ENCODE measurements at places on chromosomes 5 and 9.

DNA sequence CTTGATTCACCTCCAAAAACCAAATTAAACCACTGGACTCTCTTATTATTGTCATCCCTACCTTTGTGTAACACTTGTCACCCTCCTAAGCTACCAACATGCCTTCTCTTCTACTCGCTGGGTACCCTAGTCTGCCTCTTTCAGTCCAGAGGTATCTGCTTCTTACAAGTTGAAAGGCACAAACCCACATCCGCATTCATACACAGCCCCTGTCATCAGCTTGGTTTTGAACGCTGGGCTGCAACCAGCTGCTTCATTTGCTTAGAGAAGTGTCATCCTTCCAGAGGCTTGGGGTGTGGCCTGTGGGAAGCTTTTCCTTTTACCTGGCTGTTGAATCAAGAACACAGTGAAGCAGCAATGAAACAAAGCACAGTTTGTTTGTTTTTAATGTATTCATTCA is 138.8 kb upstream of the WWC1 start:
- no peak for DNase-seq

- no peak for DNase-seq
Measured at GRCh38 chr5:177611446-177612214, 11.7 kb downstream of the B4GALT7 start.

DNA sequence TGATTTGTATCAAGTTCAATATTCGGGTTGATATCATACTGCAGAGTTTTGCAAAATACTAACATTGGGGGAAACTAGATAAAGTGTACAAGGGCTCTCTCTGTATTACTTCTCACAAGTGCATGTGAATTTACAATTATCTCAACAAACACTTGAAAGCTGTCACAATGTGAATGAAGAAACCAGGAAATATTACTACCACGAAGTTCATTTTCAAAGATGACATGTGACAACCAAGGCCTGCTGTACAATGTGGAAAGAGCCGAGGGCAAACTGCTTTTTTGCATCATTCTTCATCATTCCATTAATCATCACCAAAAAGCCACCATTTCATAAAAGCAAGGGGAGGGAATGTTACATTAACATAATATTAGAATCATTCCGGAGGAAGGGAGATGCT is 310.0 kb downstream of the GLIS3 start:
- no peak for DNase-seq

GRCh38 chr5:133284306-133284705 is 232.5 kb downstream of the HSPA4 start:
- DNase-seq: no peak

GRCh38 chr9:110911659-110912418 is 126.4 kb downstream of the LPAR1 start:
- DNase-seq: no peak

DNA sequence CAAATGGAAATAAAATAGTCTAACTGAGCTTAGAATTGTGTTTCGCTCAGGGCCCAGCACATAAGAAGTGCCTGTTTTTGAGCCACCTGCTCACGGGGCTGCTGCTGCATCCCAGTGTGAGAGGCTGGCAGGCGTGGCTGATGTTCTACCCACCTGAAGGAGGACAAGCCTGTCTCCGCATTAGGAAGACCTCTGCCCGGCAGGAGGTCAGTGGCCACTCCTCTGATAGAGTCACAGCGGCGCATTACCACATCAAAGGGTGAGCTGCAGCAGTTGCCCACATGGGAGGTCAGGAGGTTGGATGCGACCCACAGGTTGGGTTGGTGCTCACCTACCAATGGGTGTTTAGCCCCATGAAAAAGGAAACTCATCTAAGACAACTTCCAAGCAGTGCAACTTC is 3.7 kb upstream of the SLC6A7 start:
- DNase-seq: no peak

GRCh38 chr5:7325975-7326913 is 69.7 kb upstream of the ADCY2 start:
- DNase-seq: no peak

DNA sequence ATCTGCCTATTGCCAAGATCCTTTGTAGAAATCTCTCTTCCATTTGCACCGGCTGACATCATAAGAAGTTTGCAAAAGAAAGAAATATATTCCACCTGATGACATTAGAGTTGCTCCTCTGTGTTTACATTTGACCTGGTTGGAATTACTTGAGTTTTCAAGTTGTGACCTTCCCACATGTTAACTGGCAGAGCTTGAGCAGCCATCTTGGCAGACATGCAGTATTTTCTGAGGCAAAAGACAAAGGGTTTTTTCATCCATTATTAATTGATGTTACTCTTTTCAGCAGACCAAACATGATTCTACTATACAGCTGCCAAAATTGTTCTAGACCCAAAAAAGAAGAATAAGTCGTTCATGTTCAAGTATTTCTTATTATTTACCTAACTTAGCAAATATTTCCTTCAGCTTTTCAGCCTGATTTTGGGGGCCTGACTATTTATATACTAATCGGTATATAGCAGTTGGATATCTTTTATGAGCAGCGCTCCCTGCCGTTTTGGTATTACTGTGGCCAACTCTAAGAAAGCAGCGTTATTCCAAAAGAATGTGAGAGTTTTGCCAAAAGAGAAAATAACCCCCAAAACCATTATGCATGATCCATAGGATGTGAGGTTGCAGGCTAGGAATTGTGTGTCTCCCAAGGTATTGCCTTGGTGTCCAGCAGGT is 212.9 kb downstream of the PBX3 start:
- DNase-seq: no peak

DNA sequence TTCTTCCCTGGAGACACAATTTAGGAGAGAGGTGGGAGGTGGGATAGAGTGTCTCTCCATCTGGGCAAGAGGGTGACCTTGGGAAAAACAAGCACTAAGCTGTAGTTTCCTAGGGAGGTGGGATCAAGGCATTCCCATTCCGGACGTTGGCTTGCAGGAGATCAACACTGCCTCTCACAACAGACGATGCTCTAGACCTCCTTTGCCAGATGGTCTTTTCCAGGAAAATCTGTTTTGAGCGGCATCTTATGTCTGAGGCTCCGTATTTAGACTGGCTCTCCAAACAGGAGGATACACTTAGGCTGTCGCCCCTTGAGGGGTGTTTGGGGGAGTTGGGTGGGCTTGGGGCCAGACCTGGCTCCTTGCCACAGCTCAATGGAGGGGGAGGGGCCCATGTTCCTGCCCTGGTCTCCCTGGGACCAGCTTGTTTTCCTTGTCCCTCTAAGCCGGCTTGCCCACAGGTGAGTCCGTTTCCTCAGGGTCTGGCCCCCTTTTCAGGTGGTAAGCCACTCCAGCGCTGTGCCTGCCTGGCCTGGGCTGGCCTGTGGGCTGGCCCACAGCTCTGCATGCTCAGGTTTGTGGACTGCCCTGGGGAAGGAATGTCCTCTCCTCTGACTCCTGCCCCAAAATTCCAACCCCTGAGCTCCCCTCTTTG is 2.4 kb downstream of the PSD2 start:
- DNase-seq: no peak

DNA sequence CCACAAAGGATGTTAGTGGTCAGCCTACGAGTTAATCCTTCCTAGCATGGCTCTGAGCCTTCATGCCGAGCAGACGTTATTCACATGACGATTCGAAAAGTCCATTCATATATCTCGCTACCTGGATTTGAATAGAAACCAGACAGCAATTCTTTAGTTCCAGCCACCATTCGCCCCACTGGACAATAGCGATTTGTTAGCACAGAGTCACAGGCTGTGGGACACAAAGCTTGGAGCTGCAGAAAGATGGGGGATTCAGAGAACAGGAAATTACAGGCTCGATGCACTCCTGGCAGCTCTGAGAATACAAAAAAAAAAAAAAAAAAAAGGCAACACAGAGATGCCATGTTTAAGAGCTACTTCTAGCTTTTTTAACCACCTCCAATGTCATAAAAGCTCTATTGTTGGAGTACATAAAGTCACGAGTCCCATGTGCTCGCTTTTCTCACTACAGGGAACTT is 110.7 kb downstream of the NR6A1 start:
- DNase-seq: peak; percentile 83

GRCh38 chr5:106833517-106833916 is 837.2 kb downstream of the EFNA5 start:
- DNase-seq: no peak

DNA sequence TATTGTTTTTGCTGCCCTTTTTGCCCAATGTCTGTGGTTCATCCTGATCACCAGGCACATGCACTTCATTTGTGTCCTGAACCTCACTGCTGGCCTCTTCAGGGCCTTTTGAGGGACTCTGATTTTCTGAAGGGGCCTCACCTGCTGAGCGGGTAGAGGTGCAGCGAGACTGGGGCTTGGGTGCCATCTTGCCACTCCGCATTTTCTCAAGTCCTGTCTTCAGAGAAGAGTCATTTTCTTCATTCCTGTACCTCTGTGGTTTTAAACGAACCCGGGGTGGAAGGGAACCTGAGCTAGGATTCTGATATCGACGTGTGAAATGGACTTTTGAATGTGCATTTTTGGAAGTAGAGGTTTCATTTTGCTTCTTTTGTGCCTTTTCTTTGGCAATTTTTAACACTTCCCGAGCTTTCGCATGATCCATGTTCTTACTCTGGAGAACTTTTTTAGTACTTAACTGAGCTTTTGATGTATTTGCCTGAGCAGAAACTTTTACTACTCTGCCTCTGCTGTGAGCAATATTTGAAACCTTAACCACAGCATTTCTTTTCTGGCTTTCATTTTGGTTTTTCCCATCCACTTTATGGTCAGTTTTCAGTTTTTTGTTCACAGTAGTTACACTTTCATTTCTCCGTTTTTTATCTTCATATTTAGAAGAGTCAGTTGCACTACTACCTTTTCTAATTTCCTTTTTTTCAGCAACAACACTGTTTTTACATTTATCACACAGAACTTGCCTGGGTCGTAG is 26.1 kb downstream of the PWWP2A start:
- no peak for DNase-seq

- no peak for DNase-seq
Measured at GRCh38 chr5:34598177-34598794, 57.8 kb upstream of the RAI14 start.

GRCh38 chr5:8322484-8322883 is 453.5 kb downstream of the MTRR start:
- no peak for DNase-seq

- DNase-seq: no peak
Measured at GRCh38 chr9:112777914-112778313, 27.4 kb downstream of the SNX30 start.

GRCh38 chr5:16492398-16493140 is 27.0 kb upstream of the ZNF622 start:
- DNase-seq: peak; percentile 8

DNA sequence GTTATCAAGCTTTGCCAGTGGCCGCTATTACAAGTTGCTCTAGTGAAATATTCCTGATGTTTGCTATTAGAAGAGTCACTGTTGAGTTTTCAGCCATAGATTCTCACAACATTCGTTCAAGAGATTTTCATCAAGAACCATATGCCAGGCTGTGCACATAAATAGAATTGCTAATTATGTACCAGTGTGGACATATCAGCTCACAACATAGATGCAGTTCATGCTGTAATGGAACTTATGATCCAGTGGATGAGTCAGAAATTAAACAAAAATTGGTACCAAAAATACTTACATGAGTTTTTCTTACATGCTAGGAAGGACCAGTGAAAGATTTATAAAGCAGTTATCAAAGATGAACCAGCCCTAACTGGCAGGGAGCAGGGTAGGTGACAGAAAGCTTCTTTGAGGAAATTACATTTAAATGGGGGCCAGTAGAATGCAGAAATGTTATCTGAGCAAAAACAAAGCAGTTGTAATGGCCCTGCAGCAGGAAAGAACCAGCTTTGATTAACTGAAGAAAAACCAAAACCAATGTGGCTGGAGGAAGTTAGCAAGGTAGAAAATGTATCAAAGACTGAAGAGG is 404.2 kb downstream of the DNAH5 start:
- no peak for DNase-seq
